Stimulated activated CD8-positive, alpha-beta memory T cell treated with anti-CD3 and anti-CD28 coated beads, Interleukin-4, amount 100 ng/mL, for 1 hour (primary cell): ENCODE measurements at places on chromosomes 6 and 20.

- DNase-seq: no peak
Observed at GRCh38 chr6:85975957-85976356, 333.3 kb upstream of the SYNCRIP start.

DNA sequence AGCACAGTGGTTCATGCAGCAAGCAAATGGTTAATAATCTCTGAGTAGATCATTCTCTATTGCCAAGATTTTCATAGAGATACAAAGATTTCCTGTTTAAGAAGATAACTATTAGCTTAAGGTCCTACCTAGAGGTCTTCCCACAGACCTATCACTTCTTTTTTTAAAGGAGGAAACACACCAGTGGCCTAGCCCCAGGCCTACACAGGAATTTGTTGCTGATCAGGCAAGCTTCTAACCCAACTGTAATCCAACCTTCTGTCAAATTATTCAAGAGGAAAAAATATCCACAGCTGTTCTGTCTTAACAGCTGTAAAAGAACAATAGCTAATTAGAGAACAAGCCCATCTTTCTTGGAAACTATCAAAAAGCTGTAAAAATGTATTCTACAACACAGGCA is 332.8 kb downstream of the BTBD9 start:
- DNase-seq: no peak

- DNase-seq: no peak
Observed at GRCh38 chr6:84514089-84514971, 250.1 kb downstream of the TBX18 start.

DNA sequence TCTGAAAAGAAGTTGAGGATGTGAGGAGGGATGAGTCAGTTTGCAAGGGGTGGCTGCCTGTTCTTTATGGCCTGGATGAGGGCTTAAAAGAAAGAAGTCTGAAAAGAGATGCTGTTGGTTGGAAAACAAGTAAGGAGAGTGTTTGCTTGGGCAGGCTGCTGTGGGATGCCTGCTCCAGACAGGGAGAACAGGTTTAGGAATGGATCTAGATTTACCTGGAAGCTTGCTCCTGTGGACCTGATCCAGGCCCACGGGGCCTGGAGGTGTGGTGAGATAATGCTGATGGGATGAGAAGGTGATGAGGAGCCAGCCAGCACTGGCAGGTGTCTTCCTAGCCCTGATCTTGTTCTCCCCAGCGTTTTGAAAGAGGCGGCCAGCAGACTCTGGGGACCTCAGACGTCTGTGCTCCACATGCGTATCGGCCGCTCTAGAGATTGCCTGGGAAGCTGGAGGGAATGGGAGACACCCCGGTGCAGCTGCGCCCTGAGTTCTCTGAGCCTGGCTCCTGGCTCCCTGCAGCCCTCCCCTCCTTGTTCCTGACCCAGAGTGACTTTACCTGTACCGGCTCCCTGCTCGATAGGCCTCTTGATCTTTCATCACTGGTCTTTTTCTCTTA is 331.3 kb downstream of the ZFAND3 start:
- DNase-seq: no peak

DNA sequence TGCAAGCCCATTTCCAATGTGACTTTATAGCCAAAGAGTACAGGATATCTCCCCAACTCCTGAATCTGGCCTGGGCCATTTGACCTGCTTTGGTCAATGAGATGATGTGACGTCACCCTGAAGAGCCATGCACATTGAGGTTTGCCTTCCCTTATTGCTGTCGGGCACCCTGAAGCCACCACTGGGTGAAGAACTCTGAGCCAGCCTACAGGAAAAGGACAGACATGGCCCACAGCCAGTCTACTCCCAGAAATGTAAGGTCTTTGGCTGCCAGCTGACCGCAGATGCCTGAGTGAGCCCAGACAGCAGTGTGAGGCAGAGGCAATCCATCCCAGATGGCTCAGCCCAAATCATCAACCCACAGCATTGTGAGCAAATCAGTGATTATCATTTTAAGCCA is 3.7 kb upstream of the SYNDIG1 start:
- no peak for DNase-seq

- no peak for DNase-seq
Observed at GRCh38 chr6:41927253-41927652, 6.0 kb downstream of the BYSL start.

DNA sequence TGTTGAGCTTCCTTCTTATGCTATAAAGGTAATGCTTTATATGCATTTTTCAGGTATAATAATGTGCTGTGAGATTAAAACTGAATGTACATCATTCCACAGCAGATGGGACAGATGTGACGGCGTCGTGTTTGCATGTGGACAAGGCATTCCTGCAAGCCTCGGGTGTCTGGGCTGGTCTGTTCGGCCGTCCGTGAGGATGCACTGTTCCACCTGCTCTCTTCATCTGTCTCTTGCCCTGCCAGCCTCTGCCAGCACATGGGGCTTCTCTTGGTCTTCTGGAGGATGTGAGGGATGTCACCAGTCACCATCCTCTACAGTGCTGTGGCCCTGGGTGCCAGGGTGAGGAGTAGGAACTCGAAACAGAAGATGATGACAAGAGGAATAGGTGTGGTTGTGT is 223.2 kb downstream of the ERMARD start:
- no peak for DNase-seq

GRCh38 chr20:11882651-11883050 is 35.0 kb upstream of the BTBD3 start:
- no peak for DNase-seq

DNA sequence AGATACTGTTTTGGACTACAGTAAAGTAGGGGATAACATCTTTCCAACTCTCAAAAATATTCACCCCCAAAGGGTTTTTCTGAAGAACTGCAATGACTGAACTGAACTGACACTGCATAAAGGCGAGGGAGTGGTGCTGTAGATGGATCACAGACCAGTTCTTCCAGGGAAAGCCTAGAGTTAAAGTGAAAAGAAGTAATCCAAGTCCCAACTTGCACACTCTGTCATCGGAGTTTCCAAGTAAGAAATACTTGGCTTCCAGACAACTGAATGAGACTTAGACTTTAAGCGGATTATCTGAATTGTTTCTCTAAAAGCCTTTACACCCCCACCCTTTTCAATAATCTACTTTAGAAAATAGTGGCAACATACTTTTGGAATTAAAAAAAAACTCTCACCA is 134.1 kb upstream of the PREP start:
- no peak for DNase-seq

DNA sequence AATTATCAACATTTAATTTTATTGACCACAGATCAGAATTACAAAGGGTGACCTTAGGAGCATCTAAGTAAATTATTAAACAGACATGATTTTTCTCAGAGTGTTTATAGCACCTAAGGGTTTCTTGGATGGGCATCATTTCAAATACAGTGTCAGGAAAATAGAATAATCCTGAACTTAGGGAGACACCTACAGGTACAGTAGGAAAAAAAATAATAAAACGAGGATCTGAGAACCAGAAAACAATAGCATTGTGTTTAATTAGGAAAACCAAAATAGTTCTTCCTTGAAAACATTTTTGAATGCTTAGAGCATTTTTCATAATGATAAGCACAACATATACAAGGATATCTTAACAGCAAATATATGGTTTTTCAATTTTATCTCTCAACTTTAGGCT is 39.2 kb downstream of the MMUT start:
- DNase-seq: no peak

DNA sequence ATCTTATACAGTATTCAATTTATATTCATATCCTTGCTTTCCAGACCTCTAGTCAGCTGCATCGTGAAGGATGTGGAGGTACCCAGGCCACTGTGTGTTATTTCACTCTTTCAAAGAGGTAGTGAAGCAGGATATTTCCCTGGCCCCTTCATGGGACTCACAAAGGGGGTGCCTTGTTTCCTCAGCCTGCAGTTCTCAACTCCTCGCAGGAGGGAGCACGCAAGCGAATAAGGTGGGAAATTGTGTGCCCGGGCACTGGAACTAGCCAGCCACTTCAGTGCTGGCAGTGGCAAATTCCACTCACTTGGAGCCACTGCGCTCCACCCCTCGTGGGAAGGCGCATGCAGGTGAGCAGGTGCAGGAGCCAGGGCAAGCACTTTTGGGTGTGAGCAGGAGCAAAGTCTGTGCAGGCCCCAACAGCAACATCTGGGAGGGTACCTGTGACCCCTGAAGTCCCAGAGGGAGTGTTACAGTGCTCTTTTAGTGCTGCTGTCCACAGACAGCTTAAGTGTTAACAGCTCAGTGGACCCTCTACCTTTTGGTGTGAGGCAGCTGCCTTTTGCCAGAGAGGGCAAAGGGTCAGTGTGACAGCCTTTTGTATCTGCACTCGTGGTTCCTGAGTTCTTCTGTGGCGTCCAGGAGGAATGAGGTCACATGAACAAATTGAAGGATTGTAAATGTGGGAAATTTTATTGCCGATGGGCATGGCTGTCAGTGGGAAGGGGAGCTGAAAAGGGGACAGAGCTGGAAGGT is 49.4 kb upstream of the FAM135A start:
- DNase-seq: no peak

- no peak for DNase-seq
Observed at GRCh38 chr6:145699462-145699861, 35.9 kb downstream of the EPM2A start.

DNA sequence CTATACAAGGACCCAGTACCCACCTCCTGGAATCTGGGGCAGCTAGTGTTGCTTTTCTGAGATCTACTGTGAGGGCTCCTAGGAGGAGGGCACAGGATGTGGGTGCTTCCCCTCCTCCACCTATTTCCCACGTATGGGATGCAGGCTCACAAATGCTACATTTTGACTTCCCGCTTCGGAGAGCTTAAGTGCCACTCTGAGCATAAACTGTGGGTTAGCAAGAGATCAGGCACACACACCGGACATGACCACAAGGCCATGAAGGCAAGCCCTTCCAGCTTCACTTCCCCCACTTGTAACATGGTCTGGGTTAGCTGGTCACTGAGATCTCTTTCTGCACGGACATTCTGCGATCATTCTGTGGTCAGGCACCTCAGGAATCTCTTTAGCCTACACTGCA is 15.7 kb upstream of the TGM3 start:
- DNase-seq: no peak

GRCh38 chr6:138000941-138001340 is 106.3 kb downstream of the PERP start:
- DNase-seq: no peak

DNA sequence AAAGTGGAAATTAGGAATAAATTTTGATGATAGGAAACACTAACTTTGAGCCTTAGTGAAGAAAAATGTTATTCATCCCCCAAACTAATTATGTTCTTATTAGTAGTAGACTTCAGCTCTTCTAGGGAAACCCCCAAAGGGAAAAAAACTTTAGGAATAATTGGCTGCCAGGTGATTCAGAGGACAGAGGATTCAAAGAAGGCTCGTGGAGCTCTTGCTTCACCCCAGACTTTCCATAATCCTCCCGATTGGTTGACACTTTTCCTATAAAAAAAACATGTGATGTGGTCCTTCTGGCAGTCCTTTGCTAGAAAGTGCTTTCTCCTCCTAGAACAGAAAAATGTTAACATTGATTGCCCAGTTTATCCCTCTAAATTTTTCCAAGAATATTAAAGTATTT is 5.6 kb upstream of the CCDC170 start:
- no peak for DNase-seq

DNA sequence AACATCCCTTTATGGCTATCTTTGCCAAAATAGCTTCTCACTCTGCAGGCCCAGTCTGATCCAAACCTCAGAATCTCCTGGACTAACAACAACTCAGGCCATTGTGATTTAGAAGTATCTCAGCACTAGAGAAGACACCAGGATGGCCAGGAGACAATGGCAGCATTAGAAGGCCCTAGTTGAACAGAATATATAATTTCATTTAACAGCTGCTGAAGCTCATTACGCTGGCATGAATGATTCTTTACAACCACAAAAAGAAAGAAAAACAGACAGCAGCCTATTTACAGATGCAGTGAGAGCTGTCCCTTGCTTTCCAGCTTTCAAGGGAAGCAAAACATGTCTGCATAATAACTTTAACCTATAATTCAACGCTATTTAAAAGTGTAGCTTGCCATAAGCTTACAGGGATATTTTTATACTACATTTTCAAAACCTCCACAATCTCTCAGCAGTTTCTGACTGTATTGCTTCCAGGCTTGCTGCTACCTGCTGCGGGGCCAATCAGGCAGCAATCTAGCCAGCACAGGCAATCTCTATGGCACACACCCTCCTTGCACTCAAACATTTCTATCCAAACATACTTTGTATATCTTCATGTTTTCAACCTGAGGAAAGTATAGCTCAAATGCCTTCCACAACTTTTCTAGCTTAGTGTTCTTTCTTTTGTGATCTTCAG is 107.3 kb downstream of the OGFRL1 start:
- no peak for DNase-seq

DNA sequence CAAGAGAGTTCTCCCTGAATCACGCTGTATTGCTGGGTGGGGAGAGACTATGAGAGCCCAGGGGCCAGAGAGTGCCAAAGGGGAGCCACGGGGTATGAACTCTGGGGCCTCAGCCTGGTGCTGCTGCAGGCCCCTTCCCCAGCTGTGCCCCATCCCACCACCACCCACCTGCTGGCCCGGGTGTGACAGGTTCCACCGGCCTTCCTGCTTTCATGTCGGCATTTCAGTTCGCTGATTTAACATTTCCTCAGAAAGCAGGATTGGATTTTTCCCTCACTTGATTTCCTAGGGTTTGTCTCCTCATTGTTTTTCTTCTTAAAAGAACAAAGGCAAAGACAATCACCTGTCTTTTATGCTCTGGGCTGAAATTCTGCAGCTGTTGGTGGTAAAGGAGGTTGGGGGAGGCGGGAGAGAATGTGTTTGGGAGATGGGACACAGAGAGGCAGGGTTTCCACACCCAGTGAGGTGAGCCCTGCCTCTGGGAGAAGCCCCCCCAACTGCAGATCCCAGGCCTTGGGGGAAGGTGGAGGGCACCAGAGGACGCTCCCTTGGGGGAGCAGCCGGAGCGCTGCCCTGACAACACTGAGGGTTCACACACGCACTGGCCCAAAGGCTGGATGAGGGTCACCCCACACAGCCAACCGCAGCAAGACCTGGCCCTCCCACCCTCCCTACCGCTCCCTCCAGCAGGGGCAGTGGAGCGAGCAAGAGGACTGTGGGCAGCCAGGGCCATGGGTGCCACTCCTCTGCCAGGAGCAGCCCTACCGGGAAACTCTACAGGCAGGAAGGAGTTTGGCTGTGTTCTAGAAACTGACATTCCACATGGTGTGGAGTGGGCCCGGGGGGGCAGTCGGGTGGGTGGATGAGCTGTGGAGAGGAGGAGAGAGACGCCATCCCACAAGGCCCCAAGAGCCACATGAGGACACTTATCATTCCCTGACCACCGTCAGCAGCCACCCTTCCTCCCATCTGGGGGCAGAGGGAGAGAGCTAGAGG is 10.5 kb upstream of the MLN start:
- no peak for DNase-seq

DNA sequence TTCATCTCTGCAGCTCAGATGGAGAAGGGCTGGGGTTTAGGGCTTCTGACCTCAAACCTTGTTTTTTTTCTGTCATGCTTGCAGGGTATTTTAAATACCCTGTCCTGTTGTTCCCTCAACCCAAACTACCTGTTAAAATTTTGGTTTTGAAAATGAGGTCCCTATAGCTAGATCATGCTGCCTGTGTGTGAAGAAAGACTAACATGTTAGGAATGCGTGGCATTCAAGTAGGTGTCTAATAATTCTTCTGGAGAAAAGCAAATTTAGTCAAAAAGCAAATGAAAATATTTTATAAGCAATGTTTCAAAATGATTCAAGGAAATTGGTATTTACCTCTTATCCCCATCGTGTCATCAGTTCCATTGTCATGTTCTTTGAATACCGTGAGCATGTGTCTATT is 77.2 kb upstream of the C20orf144 start:
- no peak for DNase-seq
